T follicular helper cell (primary cell): ENCODE measurements at places on chromosomes 11 and 22.

DNA sequence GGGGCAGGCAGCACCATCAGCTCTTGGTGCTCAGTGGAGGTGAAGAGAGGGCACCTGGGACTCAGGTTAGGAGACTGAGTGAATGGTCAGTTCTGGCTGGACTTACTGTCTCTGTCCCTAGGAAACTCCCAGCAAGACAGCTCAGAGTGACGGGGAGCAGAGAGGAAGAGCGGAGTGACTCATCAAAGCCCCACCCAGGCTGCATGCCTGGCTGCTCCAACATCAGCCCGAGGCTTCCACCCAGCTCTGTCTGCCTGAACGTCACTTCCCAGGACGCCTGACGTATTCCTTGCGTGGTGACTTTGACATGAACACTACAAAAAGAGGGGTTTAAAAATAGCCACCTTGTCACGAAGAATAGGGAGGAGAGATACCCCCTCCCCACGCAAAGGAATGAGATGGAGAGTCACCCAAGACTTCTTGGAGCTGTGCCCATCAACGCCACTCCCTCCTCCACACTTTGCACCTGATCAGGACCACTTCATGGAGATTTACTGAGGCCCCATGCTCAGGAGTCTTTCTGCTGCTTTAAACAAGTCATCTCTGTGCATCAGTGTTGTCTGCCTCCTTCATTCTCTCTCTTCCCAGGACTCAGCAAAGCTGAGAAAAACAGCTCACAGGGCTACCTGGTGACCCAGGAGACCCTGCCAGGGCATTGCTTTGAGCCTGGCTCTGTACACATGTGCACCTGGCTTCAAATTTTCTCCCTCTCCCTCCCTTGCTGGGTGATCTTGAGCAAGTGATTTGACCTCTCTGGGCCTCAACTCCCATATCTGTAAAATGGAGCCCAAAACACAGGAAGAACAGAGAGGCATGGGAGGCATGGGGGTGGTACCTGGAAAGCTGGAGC lies 83.1 kb downstream of the MN1 start:
- no peak for DNase-seq

- DNase-seq, result no peak
These were observed 29.7 kb upstream of the CACNG2 start for GRCh38 chr22:36733271-36733670.

- DNase-seq, result no peak
These were observed 20.6 kb downstream of the IFT27 start for GRCh38 chr22:36755316-36755715.

- no peak for DNase-seq
These were observed 2.9 kb upstream of the WDR74 start for GRCh38 chr11:62842171-62842741.

- DNase-seq, result no peak
These were observed 7.9 kb downstream of the SIDT2 start for GRCh38 chr11:117186431-117186761.
